Activated CD4-positive, CD25-positive, alpha-beta regulatory T cell (primary cell): ENCODE measurements at places on chromosomes 16 and 17.

DNA sequence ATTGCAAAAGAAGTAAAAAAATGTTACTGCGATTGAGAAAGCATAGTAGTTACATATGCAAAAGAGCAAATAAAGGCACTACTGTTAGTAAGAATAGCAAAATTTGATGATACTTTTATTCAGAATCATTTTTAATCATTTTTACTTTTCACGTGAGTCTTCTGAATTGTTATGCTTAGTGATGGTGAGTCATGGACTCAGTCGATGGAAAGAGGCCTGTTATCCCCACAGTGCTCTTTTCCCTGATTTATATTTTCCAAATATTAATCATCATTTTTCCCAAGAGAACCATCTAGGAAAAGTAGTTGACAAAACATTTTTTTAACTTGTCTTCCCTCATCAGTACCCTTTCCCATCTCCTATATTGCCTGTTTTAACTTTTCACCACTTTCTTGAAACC is 181.1 kb downstream of the CHD9 start:
- no peak for DNase-seq

DNA sequence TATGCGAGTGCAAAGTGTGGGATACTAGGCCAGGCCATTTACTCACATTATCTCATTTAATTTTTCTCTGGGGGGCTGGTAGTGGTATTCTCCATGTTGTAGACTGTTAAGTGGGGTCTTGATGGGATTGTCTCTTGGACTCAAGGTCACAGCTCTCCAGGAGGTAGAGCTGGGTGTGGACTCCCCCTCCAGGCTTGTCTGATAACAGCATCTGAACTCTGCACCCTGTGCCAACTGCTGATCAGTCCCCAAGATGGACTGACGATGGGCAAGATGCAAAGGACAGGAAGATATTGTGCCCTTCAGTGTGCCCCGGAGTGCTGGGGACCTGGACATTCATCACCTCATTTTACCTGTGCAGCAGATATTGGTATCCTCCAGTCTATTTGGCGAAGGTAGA is 147.8 kb downstream of the MSI2 start:
- no peak for DNase-seq

GRCh38 chr16:89525146-89525913 is 17.1 kb downstream of the SPG7 start:
- no peak for DNase-seq

DNA sequence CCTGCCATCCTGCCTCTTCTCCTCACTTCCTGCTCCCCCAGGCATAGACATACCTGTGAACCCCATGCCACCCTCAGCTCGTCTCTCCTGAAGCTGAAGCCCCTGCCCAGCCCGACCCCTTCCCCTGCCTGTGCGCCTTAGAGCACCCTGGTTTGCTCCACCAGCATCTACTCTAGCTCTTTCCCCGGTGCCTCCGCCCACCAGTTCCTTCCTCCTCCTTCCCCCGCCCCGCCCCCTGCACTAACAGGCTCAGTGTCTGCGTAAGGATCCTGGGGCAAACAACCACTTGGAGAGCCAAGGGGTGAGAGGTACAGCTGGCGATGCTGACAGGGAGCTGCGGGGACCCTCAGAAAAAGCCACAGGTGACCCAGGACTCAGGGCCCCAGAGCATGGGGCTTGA is 1.9 kb downstream of the GPR142 start:
- no peak for DNase-seq

GRCh38 chr17:27541301-27542023 is 85.2 kb downstream of the KSR1 start:
- no peak for DNase-seq

DNA sequence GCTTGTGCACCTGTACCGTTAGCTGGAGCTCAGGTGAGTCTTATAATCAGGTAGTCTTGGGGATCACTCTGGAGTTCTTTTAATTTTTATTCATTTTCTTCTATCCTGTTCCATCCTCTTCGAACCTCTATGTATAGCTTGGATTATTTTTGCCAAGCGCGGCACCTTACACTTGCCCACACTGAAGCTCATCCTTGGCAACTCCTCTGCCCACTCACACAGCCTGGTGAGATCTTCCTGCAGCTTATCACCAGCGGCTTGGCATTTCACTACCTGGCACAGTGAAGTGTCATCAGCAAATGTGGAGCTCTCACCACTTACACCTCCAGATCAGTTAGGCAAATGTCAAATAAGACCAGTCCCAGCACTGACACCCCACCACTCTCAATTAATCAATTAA is 116.7 kb downstream of the CACNG3 start:
- DNase-seq = no peak

- no peak for DNase-seq
Observed at GRCh38 chr17:47774331-47774730, 41.3 kb downstream of the TBX21 start.

GRCh38 chr16:71358464-71358998 is at the start of gene CALB2:
Gene CALB2 (plus strand): TSS chr16:71358723. CDS start chr16:71358793, 70 bp downstream.
- peak; percentile 29 for DNase-seq

DNA sequence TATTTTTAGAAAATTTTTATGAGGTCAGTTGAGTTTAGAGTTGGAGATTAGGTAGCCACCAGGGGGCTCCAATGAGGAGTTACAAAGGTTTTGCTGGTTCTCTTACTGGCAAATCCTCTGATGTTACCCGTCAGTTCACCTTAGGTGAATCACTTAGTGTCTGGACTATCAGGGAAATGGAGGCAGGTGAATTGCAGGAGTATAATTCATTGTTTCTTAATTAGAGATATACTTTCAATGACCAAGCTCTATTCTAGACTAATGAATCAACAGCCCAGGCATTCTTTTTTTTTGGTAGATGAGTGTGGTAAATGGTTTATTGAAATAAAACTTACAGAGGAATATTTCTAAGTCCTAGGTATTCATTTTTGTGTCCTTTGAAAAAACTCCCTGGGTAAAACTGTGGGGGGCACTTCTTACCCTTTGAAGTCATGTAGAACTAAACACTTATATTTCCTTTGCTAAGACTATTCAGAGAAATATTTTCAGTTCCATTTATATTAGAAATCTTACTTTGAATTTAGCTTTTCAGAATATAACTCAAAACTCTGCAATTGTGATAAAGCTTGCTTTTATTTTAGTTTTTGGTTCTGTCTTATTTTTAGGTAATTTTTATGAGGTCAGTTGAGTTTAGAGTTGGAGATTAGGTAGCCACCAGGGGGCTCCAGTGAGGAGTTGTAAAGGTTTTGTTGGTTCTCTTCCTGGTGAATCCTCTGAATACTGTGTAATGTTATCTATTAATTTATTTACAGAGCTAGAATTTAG is 17.7 kb downstream of the PSMD11 start:
- peak; percentile 27 for DNase-seq

GRCh38 chr17:58503866-58504265 is 10.6 kb downstream of the MTMR4 start:
- no peak for DNase-seq

DNA sequence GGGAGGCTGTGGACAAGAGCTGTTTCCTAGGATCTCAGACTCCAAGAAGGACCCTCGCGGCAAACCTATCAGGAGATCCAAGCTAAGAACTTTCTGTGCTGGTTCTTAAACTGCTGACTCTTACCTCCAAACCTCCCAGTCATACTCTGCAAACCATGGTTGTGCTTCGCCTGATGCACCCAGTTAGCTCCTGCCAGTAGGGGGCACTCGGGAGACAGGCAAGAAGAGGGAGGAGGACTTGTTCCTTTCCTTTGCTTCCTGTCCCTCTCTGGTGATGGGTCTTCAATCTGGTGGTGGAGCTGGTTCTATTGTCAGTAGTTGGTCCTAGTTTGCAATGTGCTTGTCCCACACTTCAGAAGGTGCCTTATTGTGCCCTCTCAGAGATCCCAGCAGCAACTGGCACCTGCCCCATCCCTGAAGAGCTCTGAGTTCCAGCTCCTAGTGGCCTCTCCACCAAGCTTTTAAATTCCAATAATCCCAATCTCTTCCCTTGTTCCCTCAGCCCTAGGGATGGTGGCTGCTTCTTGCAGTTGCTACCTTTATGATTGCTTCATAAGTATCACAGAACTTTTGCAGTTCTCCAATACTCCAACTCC is 113.5 kb upstream of the RPL38 start:
- peak; percentile 10 for DNase-seq

DNA sequence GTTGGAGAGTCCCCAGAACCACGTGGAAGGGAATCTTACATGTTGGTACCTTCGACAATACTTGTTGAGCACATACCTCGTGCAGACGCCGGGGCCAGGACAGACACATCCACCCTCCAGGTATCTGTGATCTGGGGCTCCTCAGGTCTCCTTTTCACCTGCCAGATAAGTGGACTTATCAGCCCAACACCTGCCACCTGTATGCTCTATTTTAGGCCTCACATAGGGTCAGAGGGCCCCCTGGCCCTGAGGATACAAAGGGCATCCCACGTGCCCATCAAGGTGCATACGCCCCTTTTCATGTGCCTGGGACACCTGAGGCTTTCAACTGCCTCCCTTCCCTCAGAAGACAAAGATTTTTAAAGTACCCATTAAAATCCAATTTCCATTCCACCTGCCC is 212.7 kb downstream of the MRTFB start:
- no peak for DNase-seq

DNA sequence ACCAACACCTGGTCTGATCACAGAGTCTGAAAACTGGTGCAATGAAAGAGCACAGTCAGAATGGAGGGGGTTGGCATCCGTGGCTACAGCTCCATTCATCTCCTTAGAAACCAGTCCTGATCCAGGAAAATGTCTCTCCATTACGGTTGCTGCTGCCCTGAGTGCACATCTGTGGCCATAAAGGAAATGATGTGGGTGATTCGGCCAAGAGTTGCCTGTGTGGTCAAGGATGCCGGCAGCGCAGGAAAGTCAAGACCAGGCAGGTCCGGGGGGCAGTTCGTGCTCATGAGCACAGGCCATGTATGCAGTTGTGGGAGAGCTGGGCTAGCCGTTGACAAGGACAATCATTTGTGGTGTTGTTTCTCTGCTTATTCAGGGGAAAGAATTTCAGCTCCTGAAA is 5.9 kb downstream of the XAF1 start:
- no peak for DNase-seq

GRCh38 chr17:7650509-7651096 is at the start of gene ATP1B2:
Gene ATP1B2 (plus strand): TSS chr17:7650926. CDS start chr17:7651519, 593 bp downstream.
- DNase-seq = peak; percentile 36

GRCh38 chr16:13207151-13207550 is 305.8 kb downstream of the SHISA9 start:
- DNase-seq = no peak

- no peak for DNase-seq
Observed at GRCh38 chr16:5042574-5043171, 8.9 kb upstream of the NAGPA start.

GRCh38 chr17:80091376-80091775 is 10.0 kb upstream of the GAA start:
- DNase-seq = no peak
